ENCODE measurements at places on chromosomes 2 and 18.

- DNase-seq = peak; percentile 68
These were observed 2.1 kb upstream of the CXCR1 start for GRCh38 chr2:218168635-218169462.

GRCh38 chr18:10061566-10062140, 147.8 kb downstream of the VAPA start:
- no peak for DNase-seq

DNA sequence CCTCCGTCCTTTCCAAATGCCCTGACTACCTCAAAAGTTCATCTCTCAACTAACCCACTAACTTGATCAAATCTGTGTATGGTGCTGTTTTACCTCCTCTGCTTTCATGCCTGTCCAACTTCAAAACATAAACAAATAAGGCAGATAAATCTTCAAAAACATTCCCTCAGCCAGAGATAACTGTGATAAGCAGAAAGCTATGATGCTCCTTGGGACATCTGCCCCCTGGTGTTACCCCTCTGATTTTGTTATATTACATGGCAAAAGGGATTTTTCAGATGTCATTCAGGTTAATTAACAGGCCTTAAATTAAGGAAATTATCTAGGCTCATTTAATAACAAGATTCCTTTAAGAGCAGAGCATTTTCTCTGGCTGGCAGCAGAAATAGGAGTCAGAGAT, 810.8 kb upstream of the CHAC2 start:
- DNase-seq = no peak

- DNase-seq = no peak
These were observed 75.6 kb downstream of the ICOS start for GRCh38 chr2:204012072-204012653.

DNA sequence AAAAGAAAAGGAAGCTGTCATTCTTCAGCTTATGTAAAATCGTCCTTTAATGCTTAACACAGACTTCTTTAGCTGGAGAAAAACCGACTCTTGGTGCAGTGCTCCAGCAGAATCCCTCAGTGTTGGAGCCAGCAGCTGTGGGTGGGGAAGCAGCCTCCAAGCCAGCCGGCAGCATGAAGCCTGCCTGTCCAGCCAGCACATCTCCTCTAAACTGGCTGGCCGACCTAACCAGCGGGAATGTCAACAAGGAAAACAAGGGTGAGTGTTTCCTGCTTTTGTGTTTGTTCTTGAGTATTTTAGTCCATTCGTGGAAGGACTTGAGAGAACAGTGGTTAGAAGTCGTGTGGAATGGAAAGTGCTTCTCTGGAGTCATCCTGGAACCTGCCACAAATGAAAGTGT, 38.9 kb downstream of the KDM3A start:
- no peak for DNase-seq
